ENCODE measurements at places on chromosomes 16 and 17.

DNA sequence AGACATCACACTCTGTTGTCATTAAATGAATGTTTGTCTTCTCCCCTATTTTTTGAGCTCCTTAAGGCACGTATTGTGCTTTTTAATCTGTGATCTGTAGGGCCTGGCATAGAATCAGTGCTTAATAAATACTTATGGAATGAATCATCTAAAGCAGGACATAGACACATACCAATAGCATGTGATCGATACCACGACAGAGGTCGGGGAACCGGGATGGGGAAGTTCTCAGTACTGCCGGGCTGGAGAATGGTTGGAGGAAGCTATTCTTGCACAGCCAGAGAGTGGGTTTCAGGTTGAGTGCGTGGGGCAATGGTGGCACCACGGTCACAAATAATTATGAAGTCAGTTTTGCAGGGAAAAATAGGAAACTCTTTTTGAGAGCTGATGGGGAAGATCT is 26.8 kb downstream of the NLRP1 start:
- DNase-seq = no peak

- DNase-seq = no peak
These were observed 22.9 kb downstream of the DHRS7C start for GRCh38 chr17:9768381-9768934.

DNA sequence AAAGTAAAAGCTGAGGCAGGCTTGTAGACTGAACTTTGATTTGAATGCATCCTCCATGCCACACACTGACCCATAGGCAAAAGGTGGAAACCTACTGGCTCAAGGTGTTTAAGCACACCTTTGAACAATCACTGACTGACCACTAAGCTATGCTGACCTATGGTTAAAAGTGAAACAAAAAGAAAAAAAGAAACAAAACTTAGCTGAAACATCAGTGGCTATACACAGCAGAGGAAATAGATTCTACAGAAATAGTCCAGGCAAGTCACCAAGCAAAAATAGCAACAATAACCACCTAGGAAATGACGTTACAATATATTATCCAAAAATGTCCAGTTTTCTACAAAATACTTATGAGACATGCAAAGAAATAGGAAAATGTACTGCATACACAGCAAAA is 60.2 kb downstream of the RPGRIP1L start:
- DNase-seq = no peak

DNA sequence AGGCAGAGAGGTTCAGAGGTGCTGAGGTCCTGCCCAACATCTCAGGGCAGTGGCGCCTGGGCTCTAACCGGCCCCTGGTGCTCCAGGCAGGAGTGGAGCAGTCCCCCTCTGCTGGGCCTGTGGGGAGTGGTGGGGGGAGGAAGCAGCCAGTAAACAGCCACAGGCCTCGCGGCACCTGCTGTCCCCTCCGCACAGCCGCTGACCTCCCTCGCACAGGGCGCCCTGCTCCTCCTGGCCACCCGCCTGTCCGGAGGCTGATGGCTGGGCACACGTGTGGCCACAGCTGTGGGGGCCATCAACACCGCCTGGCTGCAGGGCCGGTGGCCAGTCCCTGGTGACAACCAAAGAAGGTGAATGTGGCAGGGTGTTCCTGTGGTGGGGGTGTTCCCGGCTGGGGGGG is 36.8 kb upstream of the PABPN1L start:
- no peak for DNase-seq

- no peak for DNase-seq
These were observed 38.2 kb upstream of the DOC2B start for GRCh38 chr17:219696-220095.

- DNase-seq = no peak
These were observed 252.8 kb upstream of the PMFBP1 start for GRCh38 chr16:72424757-72425156.
